Brain pericyte (primary cell): ENCODE measurements at places on chromosomes 2 and 18.

- no peak for DNase-seq
Measured at GRCh38 chr18:58407263-58407648, 221.6 kb downstream of the ALPK2 start.

GRCh38 chr2:74502147-74502719 is 2.8 kb upstream of the LBX2 start:
- DNase-seq = no peak

GRCh38 chr2:58767828-58768714 is 526.9 kb upstream of the FANCL start:
- DNase-seq = no peak

- no peak for DNase-seq
Measured at GRCh38 chr2:170368370-170368769, 190.4 kb downstream of the MYO3B start.

DNA sequence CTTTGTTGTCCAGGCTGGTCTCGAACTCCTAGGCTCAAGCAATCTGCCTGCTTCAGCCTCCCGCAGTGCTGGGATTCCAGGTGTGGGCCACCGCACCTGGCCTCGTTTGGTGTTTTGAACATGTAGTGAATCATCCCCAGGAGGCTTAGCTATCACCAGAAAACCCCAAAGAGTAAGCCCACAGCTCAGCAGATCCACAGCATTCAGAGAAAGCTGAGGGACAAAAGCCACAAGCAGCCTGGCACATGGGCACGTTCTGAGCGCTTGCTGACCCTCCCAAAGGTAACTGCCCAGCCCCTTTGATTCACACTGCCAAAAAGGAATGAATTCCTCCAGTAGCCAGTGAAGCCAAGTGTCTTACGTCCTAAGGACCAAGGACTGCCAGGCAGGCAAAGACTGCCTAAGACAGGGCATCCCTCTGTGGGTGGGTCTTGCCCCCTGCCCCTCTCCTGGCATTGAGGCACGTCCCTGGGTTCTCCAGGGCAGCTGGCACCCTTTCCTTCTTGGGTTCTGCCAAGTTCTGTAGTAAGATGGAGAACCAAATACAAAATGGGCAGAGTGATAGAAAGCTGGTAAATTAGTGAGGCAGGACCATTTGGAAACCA is 31.7 kb downstream of the MBP start:
- no peak for DNase-seq

- DNase-seq = no peak
Measured at GRCh38 chr2:25420820-25421237, 79.1 kb upstream of the DNMT3A start.

DNA sequence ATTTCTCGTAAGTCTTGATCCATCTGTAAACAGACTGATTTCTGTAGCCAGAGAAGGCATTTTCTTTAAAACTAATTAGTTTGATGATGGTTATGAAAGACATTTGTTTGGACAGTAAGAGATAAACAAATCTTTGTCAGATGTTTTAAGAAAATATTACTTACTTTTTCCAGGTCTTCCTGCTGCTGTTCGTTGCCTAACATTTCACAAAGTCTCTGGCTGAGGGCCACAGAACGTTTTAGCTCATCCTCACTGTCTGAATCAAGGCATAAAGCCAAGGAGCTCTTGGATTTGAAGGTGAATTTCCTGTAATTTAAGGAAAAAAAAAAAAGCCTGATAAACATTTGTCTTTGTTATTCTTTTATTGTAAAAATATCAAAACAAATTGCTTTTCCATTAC is 57.8 kb downstream of the VIL1 start:
- DNase-seq = no peak

DNA sequence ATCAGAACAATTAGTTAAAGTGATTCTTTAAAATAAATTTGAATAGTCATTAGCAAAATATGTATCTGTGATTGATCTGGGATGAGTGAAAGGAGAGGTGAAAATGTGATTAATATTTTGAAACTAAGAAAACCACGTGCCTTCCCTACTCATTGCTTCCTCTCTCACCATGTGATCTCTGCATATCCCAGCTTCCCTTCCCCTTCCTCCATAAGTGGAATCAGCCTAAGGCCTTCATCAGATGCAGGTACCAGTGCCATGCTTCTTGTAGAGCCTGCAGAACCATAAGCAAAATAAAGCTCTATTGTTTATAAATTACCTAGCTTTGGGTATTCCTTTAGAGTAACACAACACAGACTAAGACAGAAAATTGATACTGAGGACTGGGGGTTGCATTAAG is 11.2 kb upstream of the STAT1 start:
- DNase-seq = no peak

- DNase-seq = no peak
Measured at GRCh38 chr2:56191617-56192016, 7.8 kb downstream of the CCDC85A start.

DNA sequence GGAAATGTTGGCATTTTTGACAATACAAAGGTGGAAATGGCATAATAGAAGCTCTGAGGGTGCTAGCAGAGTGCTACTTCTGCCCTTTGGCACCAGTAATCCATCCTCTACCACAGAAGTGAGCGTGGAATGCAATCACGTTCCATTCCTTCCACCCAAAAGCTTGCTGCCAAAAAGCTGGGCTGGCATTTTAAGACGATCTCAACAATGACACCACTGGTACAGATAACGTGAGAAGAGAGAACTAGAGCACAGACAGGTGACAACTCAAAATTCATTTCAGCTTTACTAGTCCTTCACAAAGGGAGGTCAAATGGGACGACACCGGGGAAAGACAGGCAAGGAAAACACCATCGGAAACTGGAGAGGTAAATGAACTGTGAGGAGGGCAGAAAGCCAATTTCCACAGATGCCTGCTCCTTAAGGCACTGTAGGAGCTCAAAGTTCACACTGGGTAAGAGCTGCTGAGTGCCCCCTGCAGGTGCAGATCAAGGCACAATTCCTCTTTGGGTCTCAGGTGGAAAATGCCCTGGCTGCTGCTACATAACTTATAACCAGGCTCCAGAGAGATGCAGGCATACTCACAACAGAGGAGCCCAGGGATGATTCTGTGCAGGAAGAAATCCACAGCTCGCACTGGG is 50.7 kb upstream of the RNU4ATAC start:
- no peak for DNase-seq
